Fibroblast of skin of left biceps (primary cell): ENCODE measurements at places on chromosomes 16 and 17.

DNA sequence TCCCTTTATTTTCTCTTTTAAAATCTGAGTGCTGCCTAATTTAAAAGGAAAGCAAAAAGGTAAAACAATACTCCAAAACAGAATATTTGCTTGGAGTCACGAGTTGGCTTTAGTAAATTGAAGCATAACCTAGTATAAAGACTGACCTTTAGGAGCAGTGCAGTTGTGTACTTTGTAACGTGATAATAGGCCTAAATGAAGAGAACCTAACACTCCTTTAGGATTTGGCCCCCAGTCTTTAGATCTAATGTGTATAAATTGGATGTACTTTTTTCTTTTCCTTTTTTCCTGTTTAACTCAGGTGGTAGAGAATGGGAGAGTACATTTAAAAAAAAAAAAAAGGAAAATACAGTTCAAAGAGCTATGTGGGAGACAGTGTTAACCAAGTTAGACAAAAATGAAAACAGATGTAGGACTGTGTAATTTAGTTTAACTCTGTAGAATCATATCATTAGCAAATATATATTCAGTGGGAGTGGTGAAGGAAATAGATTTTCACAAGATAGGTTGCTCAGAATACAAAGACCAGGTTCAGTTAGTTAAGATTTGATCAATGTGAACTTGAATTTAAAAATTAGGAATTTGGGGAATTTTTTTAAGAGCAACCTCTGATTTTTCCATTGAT, 16.8 kb downstream of the CPD start:
- DNase-seq: no peak

DNA sequence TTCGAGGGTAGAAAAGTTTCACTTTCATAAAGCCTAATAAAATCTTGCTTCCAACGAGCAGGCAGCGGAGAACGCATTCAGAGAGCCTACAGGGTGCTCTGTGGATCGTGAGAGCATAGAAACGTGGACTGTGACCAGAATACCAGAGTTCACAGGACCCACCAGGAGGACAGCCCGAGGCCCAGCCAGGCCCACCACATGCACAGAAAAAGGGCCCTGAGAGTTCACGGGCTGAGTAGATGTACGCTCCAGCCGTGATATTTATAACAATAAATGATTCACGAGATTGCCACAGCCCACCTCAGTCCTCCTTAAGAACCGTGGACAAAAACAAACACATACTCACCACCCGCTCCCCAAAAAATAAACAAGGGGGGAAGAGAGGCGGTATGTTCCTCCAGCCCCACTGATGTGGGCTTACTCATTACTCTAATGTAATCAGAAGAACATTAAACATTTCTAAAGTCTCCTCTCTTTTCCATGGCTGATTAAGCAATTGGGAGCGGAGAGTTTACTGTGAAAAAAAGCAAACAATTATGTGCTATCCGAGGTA, 207.2 kb downstream of the C16orf78 start:
- no peak for DNase-seq

- DNase-seq: peak; percentile 33
These were observed 3.5 kb upstream of the PKMYT1 start for GRCh38 chr16:2983706-2984136.

DNA sequence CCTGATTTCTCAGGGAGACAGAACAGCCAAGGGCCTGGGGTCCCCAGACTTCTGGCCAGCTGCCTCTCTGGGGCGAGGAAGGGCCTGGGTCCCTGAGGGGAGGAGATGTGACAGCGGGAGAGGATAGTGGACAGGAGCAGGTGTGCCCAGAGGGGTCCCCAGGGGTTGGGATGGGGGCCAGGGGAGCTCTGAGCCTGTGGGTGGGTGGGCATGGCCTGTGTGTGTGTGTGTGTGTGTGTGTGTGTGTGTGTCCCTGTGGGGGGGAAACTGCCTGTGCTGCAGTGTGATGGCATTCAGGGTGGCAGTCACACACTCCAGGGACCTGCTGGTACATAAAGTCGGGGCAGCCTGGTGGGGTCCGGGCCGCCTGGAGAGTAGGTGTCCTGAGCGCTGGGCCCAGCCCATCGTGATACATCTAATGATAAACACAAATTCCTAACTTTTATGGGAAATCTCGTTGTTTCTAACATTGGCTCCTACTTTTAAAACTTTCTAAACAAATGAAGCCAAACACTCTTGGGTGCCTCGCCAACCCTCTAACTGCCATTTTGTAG, 1.4 kb downstream of the ITGB4 start:
- DNase-seq: no peak

- DNase-seq: no peak
These were observed 17.8 kb upstream of the KCNH6 start for GRCh38 chr17:63505341-63505740.

DNA sequence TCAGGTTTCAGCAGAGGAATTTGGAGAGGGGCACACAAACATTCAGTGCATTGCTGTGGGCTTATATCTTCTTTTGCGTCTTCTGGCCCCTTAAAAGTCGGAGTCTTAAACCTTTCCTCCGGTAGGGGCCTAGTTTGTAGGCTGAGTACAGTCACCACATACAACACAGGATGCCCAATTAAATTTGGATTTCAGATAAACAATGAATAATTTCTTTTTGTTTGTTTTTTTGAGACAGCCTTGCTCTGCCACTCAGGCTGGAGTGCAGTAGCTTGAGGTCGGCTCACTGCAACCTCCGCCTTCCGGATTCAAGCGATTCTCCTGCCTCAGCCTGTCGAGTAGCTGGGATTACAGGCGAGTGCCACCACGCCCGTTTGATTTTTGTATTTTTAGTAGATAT, 26.7 kb upstream of the ADORA2B start:
- DNase-seq: no peak

DNA sequence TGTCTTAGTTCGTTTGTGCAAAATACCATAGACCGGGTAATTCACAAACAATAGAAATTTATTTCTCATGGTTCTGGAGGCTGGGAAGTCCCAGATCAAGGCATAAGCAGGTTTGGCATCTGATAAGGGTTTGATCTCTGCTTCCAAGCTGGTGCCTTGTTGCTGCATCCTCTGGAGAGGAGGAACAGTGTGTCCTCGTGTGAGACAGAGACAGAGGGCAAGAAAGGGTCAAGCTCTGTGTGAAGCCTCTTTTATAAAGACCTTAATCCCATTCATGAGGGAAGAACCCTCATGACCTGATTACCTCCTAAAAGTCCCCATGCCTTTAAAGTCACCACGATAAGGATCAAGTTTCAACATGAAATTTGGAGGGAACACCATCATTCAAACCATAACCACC, 55.8 kb upstream of the TANC2 start:
- no peak for DNase-seq

- DNase-seq: no peak
These were observed 6.1 kb downstream of the ABCC3 start for GRCh38 chr17:50640686-50641351.

GRCh38 chr17:46108550-46109110, 84.6 kb downstream of the KANSL1 start:
- no peak for DNase-seq

DNA sequence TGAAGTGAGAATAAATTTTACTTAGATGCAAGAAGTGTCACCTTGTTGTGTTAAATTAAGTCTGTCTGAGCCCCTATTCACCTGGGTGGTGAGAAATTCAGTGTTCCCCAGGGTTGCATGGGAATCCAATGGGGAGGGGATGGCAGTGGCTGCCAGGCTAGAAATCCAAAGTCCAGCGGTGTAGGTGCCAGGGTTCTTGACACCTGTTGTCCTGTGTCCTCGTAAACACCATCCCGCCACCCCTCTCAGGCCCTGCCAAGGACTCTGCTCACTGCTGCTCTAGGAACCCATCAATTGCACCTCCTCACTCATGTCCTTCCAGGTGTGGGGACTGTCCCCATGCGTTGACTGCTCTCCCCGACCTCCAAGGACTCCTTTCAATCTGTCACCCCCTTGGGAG, 58.9 kb downstream of the CACNG5 start:
- DNase-seq: no peak

GRCh38 chr17:81164371-81165245, 699 bp upstream of the PVALEF start:
- DNase-seq: no peak

GRCh38 chr16:67460168-67460567, 20.8 kb downstream of the ATP6V0D1 start:
- DNase-seq: no peak

DNA sequence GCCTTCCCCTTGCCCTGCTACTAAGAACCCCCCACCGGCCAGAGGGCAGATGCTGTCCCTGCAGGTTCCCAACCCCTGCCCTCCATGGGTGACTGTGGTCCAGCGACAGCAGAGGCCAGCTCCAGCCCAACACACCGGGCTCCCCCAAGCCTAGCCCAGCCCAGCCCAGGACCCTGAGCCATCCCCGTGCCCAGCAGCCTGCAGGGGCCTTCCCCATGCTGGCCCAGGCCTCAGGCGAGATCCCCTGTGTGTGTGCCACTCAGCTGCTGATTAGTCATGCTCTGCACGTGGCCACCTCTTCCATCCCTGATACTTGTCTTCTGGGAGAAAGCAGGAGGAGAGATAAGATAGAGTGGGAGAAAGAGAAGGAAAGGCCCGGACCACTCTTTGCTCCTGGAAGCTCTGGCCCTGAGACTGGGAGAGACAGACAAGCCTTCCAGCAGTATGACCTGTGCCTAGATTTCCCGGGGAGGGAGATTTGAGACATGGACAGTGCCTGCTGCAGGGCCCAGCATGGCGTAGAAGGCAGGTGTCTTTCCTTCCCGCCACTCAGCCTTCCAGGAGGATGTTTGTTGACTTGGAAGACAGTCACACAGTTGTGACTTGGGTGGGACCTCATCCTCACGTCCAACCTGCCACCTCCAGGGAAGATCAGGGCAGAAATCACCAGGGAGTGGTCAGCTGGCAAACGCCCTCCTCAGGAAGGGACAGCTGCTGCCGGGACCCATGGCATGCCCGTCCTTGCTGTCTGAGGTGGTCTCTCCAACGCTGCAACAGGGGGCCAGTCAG, 41.3 kb upstream of the RASD1 start:
- DNase-seq: no peak

GRCh38 chr16:57645691-57646387, 17.4 kb downstream of the ADGRG1 start:
- DNase-seq: no peak

DNA sequence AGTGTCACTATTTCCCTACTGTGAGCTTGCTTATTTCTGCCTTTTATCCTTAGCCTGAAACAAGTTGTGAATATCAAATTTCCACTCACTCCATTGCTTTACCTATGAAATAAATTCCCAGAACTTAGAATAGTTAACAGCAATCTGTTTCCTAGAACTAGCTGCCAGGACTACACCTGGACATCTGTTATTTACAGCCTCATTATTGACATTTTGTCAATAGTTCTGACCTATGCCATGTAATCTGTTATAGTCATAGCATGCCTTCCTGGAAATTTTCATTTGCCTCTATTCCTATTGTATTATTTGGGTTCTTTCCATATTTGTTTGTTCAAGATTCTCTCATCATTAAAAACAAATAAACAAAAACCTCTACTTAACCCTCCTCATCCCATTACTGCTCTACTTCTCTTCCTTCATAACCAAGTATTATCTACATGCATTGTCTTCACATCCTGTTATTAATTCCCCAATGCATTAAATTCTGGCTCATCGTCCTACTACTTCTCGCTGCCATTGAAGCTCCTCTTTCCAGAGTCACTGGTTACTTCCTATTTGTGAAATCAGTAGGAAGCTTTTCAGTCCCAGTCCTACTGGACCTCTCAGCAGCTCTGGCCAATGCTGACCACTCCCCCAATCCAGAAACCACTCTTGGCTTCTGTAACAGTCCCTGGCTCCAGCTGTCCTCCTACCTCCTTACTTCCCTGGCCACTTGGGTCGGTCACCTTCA, 55.3 kb downstream of the PIGL start:
- DNase-seq: no peak

GRCh38 chr16:83602761-83603722, 204.7 kb upstream of the HSBP1 start:
- no peak for DNase-seq

GRCh38 chr16:81821436-81822128, 42.5 kb downstream of the PLCG2 start:
- DNase-seq: no peak

DNA sequence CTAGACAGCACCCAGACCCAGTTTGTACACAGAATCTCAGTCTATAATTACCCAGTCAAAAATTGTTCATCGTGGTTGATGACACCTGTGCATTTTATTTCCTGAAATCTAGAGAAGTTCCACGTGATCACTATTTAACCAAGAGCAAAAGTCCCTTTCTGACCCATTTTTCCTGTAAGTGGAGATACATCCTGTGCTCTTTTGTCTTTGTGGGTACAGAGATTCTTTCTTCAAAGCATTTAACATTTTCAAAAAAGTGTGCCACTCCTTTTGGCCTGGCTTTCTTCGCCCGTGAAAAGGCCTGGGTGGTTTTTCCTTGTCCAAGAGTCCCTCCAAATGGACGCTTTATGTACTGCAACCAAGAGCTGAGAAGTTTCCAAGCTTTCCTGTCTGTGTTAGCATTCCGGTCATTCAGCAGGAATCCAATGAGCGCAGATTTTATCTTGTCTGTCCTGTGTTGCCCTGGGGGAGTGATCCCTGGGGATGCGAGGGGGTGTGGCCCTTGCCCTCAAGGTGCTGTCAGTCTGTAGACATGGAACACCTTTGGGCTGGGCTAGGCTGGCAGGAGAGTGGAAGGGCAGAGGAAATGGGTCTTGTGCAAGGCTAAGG, 161.1 kb upstream of the CACNG5 start:
- peak; percentile 44 for DNase-seq

- no peak for DNase-seq
These were observed 36.3 kb downstream of the CDRT15 start for GRCh38 chr17:14200354-14200753.

GRCh38 chr17:74524653-74525464, 6.4 kb downstream of the CD300LB start:
- no peak for DNase-seq

DNA sequence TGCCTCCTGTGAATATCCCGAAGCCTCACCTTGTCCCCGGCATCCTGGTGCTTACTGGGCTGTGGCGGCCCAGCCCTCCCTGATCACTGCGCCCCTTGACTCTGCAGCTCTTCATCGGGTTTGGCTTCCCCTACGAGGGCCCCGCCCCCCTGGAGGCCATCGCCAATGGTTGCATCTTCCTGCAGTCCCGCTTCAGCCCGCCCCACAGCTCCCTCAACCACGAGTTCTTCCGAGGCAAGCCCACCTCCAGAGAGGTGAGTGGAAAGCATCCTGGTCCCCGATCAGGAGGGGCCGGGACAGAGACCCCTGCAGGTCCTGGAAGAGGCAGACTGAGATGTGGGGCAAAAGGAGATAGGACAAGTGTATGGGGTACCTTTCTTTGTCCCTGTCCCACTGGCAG, 72.1 kb downstream of the MGAT5B start:
- no peak for DNase-seq

GRCh38 chr16:1530883-1531637, 2.4 kb upstream of the TMEM204 start:
- peak; percentile 65 for DNase-seq

GRCh38 chr17:43871946-43872690, 25.1 kb downstream of the CD300LG start:
- no peak for DNase-seq

- no peak for DNase-seq
These were observed 5.6 kb downstream of the MMD start for GRCh38 chr17:55416000-55416399.

- no peak for DNase-seq
These were observed 34.6 kb upstream of the MYOCD start for GRCh38 chr17:12631076-12631475.

- no peak for DNase-seq
These were observed 6.1 kb upstream of the WFIKKN2 start for GRCh38 chr17:50829332-50829731.

- no peak for DNase-seq
These were observed 12.2 kb upstream of the COG7 start for GRCh38 chr16:23465179-23465578.

- DNase-seq: no peak
These were observed 32.1 kb upstream of the SMURF2 start for GRCh38 chr17:64694207-64694606.
